ENCODE measurements at places on chromosomes 1 and 21.

DNA sequence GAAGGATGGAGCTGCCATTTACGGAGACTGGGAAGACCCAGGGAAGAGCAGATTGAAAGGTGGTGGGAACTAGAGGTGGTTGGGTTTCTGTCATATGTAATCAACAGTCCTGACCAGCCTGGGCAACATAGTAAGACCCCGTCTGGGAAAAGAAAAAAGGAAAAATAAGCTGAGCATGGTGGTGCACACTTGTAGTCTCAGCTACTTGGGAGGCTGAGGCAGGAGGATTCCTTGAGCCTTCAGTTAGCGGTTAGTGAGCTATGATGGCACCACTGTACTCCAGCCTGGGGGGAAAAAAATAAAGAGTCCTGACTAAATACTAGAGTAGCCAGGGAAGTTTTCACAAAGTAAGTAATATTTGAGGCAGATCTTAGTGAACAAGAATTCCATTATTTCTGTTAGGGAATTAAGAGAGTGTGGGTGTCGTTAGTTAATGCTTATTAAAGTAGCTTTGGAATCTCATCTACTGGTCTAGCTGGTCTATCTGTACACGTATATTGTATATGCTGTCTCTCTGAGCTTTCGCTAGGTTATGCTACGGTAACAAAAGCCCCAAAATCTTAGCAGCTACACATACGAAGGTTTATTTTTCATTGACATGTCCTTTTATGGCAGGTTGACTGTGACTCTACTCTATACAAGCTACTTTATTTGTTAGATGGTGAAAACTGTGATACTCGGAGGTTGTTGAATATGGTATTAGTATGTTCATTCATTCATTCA is 4.4 kb downstream of the NBPF1 start:
- no peak for DNase-seq

- no peak for DNase-seq
Observed at GRCh38 chr1:241998412-241998921, 431 bp downstream of the MAP1LC3C start.

DNA sequence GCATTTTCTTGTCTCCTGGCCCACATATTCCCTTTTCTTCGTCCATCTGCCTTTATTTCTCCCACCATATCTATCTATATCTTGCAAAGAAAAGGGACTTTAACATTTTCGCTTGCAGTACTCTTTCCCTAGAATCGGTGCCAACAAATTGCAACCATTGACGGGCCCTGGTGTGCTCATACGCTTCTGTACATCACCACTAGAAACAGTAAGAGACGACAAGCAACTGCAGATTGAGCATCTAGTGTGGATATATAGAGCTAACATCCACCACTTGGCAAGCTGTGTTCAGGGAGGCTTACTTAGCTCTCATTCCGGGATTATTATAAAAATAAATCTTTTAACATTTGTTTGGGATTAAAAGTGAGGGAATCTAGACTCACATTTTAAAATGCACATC is 230.8 kb upstream of the PKN2 start:
- no peak for DNase-seq

DNA sequence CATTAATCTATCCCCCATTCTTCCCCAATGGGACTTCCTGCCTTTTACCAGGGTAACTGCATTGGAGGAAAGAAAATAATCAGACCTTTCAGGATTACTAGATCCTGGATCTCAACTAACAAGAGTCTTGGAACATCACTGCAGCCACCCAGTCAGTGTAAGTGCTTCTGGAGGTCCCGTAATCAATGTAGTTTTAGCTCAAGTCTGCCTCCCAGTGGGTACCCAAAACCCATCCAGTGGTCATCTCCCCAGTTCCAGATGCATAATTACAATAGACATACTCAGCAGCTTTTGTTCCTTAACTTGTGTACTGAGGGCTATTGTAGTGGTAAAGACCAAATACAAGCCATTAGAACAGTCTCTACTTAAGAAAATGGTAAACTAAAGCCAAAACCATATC is 319.1 kb downstream of the GPATCH2 start:
- peak; percentile 51 for DNase-seq

- DNase-seq = peak; percentile 68
Observed at GRCh38 chr1:15489052-15489736, 13.3 kb downstream of the CELA2B start.

DNA sequence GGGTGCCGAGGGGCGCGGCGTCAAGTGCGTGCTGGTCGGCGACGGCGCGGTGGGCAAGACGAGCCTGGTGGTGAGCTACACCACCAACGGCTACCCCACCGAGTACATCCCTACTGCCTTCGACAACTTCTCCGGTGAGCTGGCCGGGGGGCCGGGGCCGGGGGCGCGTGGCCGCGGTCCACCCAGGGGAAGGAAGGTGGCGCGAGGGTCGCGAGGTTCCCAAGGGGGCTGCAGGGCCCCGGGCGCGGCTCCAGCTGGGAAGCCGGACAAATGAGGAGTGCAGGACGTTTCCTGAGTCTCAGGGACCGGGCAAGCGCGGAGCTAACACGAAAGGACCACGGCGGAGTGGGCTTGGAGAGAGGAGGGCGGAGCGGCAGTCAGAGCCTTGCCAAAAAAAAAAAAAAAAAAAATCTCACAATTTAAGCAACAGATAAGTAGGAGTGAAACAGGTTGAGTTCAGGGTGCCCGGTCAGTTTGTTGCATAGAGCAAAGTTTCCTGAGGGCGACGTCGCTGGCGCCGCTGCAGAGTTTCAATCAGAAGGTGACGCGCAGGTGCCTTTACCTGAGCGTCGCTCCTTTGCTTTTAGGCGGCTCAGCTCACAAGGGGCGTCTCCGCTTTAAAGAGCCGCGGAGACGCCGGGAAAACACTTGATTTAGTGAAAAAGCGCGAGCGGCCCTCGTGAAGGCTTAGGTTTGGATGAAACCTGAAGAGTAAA is 750 bp downstream of the RHOU start:
- DNase-seq = no peak

DNA sequence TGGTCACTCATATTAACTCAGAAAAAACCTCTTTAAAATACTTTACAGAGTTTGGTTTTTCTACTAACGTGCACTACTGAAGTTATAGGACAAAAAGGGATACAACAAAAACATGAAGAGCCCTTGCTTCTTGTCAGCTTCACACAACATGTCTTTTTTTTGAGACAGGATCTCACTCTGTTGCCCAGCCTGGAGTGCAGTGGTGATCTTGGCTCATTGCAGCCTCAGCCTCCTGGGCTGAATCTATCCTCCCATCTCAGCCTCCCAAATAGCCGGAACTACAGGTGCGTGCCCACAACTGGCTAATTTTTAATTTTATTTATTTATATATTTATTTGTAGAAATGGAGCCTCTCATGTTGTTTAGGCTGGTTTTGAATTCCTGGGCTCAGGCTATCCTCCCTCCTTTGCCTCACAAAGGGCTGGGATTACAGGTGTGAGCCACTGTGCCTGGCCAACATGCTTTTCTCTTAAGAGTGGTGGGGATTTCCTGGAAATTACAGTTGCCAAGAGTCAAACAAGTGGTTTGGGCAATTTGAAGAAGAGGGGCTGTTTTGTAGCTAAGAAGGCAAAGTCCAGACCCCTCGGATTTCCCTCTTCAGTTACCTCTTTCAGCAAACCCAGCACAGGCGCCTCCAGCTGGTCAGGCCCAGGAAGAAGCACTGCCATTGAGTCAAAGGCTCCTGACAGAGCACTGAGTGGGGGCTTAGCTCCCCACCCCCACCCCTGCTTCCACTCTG is 6.4 kb upstream of the SMPDL3B start:
- no peak for DNase-seq

- peak; percentile 57 for DNase-seq
Observed at GRCh38 chr1:42176902-42177519, 12.5 kb upstream of the GUCA2A start.

GRCh38 chr1:167455786-167456446 is 62.4 kb downstream of the CD247 start:
- no peak for DNase-seq

DNA sequence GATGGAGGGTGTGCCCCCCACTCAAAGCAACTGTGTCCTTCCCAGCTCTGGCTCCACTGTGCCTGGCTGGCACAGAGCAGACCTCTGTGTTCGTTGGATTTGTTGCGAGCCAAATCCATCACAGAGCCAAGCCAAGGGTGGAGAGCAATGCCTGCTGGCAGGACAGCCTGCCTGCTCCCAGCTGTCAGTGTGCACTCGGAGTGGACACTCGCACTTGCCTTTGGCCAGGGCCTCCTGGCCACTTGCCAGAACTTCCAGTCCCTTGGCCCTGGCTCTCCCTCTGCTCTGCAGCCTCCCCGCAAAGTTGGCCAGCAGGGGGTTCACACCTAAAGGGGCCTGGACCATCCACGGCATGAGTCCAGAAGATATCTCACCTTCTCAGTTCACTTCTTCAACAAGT is 16.4 kb downstream of the HEYL start:
- no peak for DNase-seq

- no peak for DNase-seq
Observed at GRCh38 chr1:89125913-89126580, at the start of gene GBP2. TSS of gene GBP2 (minus strand) at chr1:89126114. CDS start at chr1:89121966, 4,148 bp downstream.

DNA sequence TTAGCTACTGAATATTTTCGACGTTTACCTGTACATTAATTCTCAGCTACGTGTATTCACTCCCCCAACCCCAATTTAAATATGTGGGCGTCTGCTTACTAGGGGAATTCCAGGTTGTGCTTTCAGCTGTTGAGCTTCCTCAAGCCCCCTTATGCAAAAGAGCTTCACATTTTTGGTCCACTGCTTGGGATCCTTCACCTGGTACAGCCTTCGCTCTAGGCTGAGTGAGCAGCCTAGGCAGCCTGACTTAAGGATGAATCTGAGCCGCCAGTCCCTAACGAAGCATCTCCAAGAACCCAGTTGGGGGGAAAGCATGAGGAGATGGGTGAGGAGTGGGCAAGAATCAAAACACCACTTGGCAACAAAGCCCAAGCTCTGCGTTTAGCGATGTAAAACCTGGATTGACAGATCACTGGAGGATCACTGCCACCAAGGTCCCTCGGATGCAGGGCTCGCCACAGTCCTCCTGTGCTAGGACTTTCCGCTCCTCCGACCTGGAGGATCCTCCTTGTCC is 674 bp downstream of the BCL10 start:
- no peak for DNase-seq
